ENCODE measurements at places on chromosomes 12 and 14.
A peak's percentile ranks its signal among the peaks of the same experiment; 100 is the strongest.

GRCh38 chr12:79360936-79361335 is 329.8 kb downstream of the PAWR start:
- no peak for DNase-seq

DNA sequence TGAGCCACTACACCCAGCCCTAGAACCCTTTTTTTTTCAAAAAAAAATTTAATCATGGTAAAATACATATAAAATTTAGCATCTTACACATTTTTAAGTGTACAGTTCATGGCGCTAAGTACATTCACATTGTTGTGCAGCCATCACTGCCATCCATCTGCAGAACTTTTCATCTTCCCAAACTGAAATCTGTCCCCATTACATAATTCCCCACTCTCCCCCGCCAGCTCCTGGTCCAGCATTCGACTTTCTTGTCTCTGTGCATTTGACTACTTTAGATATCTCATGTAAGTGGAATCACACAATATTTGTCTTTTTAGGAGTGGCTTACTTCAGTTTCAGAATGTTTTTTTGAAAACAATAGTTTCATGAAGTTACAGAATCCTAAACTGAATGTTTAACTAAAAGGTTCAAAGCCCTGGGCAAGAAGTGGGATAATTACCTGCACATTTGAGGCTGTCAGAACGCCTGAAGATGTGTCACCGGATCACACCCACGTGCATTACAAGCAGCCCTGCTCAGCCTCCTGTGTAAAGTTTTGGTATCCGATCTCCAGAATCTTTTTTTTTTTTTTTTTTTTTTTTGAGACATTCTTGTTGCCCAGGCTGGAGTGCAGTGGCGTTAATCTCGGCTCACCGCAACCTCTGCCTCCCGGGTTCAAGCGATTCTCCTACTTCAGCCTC is 12.7 kb downstream of the EML1 start:
- no peak for DNase-seq

DNA sequence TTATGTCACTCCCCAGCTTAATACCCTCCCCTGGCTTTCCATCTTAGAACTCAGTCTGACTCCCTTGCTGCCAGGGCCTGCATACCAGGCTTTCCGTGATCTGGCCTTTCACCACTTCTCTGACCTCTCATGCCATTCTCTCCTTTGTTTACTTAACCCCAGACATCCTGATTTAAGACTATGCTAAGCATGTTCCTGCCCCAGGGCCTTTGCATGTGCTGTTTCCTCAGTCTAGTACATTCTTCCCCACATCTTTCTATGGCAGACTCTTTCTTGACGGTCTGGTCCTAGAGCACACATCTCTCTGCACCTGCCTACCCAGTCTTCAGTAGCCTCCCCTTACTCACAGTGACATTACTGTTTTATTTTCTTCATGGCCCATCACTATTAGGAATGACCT is 42.2 kb downstream of the PLXNC1 start:
- DNase-seq, result peak; percentile 56

DNA sequence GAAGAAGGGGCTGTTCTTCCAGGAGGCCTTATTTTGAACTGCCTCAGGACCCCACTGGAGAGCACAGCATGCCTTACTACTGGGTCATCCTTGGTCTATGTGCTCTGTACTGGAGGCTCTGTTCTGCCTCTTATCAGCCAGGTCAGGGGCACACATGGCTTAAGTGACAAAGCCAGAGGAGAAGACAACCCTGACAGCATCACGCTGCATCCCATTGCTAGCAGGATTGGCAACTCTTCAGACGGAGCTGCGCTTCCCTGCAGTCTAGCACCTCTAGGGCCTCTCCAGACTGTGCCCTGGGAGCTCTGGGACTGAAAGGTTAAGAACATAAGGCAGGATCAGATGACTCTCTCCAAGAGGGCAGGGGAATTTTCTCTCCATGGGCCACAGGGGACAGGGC is 17.3 kb upstream of the TIGAR start:
- peak; percentile 31 for DNase-seq

- no peak for DNase-seq
These were observed 7.7 kb upstream of the CEBPE start for GRCh38 chr14:23126548-23127278.

DNA sequence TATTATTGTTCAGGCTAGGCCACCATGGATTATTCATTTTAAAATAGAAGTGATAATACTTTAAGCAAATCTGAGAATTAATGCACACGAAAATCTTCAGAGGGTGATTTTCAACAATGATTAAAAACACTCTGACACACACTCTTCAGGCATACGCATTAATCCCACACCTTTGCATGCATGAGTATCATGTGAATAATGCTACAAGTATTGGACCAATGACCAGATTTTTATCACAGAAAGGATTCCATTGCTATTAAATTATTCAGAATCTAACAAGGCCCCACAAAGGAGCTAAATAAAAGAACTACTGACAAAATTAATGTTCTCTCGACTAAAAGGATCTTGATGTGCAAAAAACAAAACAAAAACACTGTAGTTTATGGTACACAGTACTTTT is 11.1 kb downstream of the EPS8 start:
- DNase-seq, result no peak

DNA sequence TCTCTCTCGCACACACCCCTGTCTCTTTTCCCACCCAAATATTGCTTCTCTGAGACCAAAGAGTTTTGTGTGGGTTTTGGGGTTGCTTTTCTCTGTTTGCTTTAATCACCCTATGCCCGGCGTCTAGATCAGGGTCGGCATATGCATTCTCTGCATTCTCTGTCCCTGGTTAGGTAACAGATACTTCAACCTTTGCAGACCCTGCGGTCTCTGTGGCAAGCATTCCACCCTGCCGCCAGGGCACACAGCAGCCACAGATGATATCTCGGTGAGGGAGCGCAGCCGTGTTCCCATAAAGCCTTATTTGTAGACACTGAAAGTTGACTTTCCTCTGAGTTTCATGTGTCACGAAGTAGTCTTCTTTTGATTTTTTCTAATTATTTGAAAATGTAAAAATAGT is 110.4 kb upstream of the FZD10 start:
- no peak for DNase-seq

DNA sequence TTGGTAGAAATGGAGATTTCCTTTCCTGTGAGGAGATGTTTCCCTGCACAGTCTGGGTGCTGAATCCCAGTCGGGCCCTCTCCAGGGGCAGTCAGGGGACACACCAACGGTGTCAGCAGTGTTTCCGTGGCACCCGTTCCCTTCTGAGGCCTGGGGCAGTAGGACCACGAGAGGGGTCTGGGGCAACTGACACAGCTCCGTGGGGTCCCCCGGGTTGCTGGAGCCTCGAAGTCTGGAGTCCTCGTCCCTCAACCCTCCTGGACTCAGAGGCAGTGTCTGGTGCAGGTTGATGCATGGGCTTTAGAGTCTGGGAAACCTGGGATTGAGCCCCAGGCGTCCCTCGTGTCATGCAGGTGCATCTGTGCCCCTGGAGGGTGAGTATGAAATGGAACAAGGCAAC is 327.3 kb downstream of the ADGRD1 start:
- no peak for DNase-seq

DNA sequence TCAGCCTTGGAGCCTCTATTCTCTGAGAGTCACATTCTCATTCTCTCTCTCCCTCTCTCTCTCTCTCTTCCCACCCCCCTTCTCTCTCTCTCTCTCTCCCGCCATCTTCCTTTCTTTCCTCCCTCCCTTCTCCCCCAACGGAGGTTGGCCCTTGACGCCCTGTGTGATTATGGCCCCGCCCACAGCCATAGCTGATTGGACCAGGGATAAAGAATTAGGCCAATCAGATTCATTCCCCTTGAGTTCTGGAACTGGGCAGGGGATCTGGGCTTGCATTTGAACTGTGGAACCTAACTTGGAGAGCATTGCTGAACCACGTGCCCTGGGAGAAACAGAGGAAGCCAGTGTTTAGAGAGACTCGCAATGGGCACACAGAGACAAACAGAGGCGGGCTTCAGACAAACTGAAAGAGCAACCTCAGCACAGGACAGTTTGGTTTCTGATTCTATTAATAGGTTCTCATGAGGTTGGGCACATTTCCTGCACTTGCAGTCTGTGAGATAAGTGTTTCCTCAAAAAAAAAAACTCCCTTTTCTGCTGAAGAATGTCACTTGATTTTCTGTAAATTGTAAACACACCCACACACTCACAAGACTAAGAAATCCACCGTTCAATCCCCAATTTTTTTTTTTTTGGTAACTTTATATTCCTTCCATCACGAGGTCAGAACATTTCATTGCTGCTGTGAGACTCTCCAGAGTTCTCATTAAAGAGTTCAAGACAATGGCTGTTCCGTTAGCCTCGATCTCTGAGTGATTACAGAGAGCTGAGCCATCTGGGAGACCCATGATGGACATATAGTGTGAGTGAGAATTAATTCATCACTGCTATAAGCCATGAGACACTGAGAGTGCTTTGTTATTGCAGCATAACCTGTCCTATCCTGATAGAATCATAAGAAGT is 3.5 kb upstream of the P2RX7 start:
- DNase-seq, result peak; percentile 56

DNA sequence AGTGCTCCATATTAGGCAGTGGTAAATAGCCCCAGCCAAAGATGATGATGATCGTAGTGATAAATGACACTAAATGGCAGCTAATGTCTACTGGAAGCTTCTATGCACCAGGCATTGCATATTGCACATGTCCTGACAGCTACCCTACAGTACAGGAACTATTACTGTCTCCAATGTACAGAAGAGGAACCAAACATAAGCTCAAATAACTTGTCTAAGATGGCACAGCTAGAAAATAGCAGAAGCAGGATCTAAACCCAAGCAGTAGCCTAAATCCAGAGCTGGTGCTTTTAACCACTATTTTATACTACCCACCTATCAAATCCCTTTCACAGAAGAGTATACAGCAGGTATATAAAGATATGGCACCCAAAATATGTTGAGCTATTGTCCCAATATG is 28.9 kb downstream of the ESR2 start:
- DNase-seq, result no peak

GRCh38 chr12:56437430-56438176 is 11.6 kb downstream of the TIMELESS start:
- DNase-seq, result no peak

GRCh38 chr12:27807063-27807703 is 27.1 kb upstream of the MANSC4 start:
- no peak for DNase-seq

GRCh38 chr12:79326222-79326621 is 364.5 kb downstream of the PAWR start:
- no peak for DNase-seq

DNA sequence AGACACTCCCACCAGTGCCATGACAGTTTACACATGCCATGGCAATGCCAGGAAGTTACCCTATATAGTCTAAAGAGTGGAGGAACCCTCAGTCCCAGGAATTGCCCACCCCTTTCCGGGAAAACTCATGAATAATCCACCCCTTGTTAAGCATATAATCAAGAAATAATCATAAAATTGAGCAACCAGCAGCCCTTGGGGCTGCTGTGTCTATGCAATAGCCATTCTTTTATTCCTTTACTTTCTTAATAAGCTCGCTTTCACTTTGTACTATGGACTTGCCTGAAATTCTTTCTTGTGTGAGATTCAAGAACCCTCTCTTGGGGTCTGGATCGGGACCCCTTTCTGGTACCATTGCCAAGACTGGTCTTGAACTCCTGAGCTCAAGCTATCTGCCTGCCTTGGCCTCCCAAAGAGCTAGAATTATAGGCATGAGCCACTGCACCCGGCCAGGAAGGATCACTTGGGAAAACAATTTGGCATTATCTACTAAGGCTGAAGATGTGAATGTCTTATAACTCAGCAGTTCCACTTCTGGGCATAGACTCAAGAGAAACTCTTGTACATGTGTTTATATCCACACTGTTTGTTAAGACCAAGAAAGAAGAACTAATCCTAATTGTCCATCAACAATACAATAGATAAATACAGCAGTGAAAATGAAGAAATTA is 35.9 kb upstream of the CEP83 start:
- no peak for DNase-seq

DNA sequence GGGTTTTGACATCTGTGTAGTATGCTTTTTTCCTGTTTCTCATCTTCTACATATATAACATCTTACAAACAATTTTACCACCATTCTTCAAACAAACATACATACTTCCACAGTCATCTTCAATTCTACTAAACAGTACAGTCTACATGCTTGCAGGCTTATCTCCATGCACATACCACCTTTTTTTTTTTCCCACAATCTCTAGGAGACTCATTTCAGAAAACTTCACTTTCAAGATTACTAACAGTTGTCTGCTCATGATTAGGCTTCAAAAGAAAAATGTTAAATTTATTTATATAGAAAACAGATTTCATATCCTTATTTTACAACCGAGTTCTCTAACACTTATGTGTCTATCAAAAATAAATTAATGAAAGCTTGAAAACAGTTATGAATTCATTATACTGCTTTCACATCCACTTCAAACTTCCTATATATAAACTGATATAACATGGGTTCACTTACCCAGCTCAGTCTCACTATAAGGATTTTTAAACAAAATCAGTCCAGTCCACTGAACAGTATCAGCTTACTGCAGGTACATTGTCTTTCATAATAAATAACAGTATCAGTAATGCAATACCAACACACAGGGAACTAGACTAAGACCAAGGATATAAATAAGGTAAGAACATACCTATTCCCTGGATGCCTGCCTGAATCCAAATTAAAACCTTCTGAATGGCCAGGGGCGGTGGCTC is 42.5 kb downstream of the LRP6 start:
- no peak for DNase-seq

DNA sequence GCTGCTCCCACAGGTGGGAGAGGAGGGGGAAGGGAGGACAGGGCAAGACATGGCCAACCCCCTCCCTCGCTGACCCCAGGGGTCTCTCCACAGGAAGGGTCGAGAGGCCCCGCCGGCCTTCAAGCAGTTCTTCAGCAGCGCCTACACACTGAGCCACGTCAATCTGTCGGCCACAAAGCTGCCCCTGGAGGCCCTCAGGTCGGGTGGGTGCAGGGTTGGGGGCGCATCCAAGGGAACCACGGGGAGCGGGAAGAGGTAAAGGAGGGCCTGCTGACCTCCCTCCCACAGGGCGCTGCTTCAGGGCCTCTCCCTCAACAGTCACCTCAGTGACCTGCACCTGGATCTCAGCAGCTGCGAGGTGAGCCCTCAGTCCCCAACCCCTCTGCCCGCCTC is 6.1 kb downstream of the CARMIL3 start:
- no peak for DNase-seq

- no peak for DNase-seq
These were observed 287.5 kb downstream of the GALC start for GRCh38 chr14:87705439-87705896.

DNA sequence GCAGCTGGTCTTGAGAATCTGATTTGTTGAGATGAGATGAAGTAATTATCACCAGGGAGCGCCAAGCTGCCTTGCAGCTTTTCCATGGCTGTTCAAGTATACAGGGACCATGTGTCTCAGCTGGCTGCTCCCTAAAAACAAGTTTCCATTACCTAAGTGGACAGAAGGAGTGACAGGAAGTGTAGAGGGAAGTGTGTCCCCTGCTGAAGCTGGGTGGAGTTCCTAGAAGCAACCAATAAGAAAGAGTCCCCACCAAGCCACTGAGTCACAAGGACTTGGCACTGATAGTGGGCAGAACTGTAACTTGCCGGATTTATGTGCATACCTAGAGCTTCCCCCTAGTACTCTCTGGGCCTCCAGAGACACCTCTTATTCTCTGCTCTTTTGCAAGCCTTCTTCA is 1.5 kb upstream of the GPX2 start:
- DNase-seq, result peak; percentile 9

GRCh38 chr12:6066651-6067050 is 57.8 kb downstream of the VWF start:
- no peak for DNase-seq

- DNase-seq, result no peak
These were observed 27.3 kb downstream of the PNMA1 start for GRCh38 chr14:73686901-73687300.

All from NCI-H82 (cell line).